ENCODE measurements at places on chromosomes 6 and 20.

GRCh38 chr6:72080260-72080941 is 194.1 kb downstream of the RIMS1 start:
- no peak for DNase-seq

DNA sequence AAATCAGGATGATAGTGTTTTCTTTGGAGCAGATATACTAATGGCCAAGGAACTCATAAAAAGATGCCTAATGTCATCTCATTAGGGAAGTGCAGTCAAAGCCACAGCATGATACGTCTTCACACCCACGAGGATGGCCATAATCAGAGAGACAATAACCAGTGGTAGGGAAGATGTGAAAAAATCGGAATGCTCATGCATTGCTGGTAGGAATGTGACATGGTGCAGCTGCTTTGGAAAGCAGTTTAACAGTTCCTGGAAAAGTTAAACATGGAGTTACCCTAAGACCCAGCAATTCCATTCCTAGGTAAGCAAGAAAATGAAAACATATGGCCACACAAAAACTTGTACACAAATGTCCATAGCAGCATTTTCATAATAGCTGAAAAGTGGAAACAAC is 29.9 kb downstream of the BCAS1 start:
- DNase-seq: no peak

GRCh38 chr6:46410334-46410953 is 80.8 kb downstream of the RCAN2 start:
- no peak for DNase-seq

- no peak for DNase-seq
Observed at GRCh38 chr6:33995309-33996119, 150.4 kb downstream of the GRM4 start.

GRCh38 chr6:137545073-137545472 is 50.9 kb upstream of the OLIG3 start:
- no peak for DNase-seq

DNA sequence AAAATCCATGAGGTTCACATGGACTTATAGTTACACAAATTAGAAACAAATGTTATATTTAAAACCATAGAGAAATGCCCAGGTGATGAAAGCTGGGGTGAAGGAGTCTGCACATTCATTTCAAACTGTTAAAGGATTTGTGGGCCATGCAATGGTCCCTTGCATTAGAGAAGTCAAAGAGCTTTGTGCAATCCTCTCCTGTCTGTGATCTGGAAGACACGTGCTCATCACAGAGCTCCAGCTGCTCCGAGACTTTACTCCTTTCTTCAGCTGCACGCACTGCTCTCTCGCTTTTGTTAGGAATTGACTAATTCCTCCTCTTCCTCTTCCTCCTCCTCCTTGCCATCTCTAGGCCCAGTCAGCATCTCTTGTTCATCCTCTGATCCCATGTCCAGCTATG is 4.1 kb upstream of the AIF1 start:
- DNase-seq: no peak

- no peak for DNase-seq
Observed at GRCh38 chr6:20699402-20699801, 165.1 kb downstream of the CDKAL1 start.

GRCh38 chr6:13146442-13146841 is 181.9 kb downstream of the TBC1D7 start:
- DNase-seq: no peak

GRCh38 chr20:38799203-38799602 is 6.3 kb upstream of the PPP1R16B start:
- DNase-seq: no peak

DNA sequence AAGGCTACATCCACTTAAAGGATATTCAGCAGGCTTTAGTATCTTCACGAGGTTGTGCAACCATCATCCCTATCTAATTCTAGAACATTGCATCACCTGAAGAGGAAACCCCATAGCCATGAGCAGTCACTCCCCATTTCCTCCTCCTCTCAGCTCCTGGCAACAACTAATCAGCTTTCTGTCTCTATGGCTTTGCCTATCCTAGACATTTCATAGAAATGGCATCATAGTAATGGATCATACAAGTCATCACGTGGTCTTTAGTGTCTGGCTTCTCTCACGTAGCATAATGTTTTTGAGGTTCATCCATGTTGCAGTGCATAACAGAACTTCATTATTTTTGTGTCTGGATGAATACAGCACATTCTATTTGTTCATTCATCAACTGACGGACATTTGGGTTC is 20.5 kb downstream of the SNAI1 start:
- DNase-seq: no peak

- DNase-seq: no peak
Observed at GRCh38 chr20:23163562-23163961, 77.4 kb upstream of the CD93 start.

- no peak for DNase-seq
Observed at GRCh38 chr20:45189067-45189609, 14.4 kb downstream of the PI3 start.

DNA sequence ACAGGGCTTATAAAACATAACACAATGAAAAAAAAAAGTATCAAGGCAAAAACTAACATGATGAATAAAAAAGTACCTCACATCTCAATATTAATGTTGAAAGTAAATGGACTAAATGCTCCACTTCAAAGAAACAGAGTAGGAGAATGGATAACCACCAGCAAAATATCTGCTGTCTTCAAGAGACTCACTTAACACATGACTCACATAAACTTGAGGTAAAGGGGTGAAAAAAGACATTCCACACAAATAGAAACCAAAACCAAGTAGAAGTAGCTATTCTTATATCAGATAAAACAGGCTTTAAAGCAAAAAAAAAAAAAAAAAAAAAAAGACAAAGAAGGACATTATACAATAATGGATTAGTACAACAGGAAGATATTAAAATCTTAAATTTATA is 86.9 kb downstream of the TBC1D32 start:
- no peak for DNase-seq

DNA sequence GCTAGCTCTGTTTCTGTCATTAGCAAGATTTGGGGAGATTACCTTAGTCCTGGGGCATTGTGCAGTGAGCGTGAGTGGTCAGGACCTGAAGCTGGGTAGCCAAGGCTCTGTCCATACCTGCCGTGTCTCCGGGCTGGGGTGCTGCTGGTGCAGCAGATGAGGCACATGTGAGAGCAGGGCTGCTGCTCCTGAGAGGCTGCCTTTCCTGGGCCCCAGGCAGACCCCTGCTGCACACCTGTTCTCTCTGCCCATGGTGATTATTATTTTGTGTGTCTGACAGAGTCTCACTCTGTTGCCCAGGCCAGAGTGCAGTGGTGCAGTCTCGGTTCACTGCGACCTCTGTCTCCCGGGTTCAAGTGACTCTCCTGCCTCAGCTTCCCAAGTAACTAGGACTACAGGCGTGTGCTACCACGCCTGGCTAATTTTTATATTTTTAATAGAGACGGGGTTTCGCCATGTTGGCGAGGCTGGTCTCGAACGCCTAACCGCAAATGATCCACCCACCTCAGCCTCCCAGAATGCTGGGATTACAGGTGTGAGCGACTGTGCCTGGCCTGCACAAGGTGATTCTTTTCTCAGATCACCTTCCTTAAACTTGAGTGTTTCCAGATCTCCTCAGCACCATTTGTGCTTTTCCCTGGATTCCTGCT is 36.8 kb upstream of the IRF4 start:
- no peak for DNase-seq

- no peak for DNase-seq
Observed at GRCh38 chr6:113187661-113188060, 669.5 kb upstream of the MARCKS start.

GRCh38 chr20:43744151-43744611 is 17.4 kb upstream of the GTSF1L start:
- no peak for DNase-seq

DNA sequence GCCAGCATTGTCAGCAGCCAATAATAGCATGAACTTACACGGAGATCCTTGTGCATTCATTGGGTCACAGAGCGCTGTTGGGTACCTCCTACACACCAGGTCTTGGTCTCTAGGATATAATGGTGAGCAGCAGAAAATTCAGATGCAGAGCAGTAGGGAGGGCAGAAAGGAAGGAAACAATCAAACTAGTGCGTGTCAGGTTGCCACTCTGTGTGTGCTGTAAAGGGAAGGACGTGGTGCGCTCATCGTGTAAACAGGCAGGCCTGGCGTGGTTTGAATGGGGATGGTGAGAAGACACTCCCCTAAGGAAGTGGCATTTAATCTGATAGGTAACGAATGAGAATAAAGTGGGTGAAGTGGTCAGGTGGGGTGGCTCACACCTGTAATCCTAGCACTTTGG is 336.4 kb downstream of the CDH26 start:
- no peak for DNase-seq

GRCh38 chr6:144957236-144957937 is 672.3 kb downstream of the UTRN start:
- no peak for DNase-seq

- no peak for DNase-seq
Observed at GRCh38 chr6:121515630-121516265, 80.3 kb downstream of the GJA1 start.

Data from activated naive CD4-positive, alpha-beta T cell (primary cell).